ENCODE measurements at places on chromosomes 5 and 9. TPM values are rescaled to one million over a fixed set of nuclear protein-coding genes. Genes with fewer than 3 reads are reported as not detected.

The ACTBL2 gene
- total RNA-seq, result not detected

The PDE6A gene
- not detected for total RNA-seq

The CCL28 gene
- total RNA-seq, result 18.2 TPM

The OR1Q1 gene
- total RNA-seq, result not detected

The CDC42SE2 gene
- 298 TPM for total RNA-seq

GRCh38 chr9:106669835-106670234 is 193.1 kb upstream of the ZNF462 start:
- H3K27ac ChIP-seq, result no peak overlapping the region
- H3K4me1 ChIP-seq, result no peaks in the 10 kb centered on the region
- DNase-seq, result no peak
- H3K27me3 ChIP-seq, result no peaks in the 10 kb centered on the region
- no peak overlapping the region for H3K4me3 ChIP-seq

DNA sequence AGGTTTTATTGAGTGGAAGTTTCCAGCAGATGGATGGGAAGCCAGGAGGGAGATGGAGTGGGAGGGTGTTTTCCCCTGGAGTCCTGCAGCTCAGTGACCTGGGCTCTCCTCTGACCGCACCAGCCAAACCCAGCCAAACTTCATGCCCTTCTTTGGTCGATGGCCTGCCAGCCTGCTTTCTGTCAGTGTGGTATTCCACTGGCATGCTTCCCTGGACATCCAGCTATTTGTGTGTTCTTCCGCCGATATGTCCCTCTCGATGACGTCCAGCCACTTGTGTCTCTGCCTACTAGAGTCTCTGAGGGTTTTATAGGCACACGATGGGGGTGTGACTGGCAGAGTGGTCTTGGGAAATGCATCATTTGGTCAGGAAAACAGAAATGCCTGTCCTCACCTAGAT is 33.8 kb downstream of the GPBP1 start:
- no peaks in the 10 kb centered on the region for H3K36me3 ChIP-seq
- H3K4me3 ChIP-seq, result no peak overlapping the region
- H3K27ac ChIP-seq, result no peak overlapping the region
- peaks cover 78% of the 10 kb centered on the region for H3K4me1 ChIP-seq

DNA sequence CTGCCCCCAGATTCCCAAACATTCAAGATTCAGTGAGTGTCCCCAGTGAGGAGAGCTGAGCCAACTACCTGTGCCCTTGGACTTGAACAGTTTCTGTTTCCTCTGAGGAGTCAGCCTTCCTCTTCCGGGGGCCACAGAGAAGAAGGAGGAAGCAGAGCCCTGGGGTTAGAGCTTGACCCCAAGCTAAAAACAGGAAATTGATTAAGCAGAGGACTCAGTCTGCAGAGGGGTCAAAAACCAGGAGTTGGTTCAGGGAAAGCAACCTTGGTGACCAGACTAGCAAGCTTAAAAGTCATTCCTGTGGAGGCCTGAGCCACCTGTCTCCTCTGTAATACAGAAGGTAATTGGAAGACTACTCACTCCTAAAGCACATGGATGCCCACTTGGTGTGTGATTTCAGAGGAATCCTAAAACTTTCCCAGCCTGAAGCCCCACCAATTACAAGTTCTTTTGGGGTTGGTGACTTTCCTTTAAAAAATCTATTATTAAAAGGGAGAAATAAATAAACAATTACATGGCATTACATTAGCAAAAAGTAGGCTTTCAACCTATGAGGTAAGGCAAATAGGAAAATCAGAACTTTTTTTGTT is 64.2 kb upstream of the SELENOP start:
- peaks cover 8% of the 10 kb centered on the region for H3K4me1 ChIP-seq
- H3K36me3 ChIP-seq, result no peaks in the 10 kb centered on the region
- no peak overlapping the region for H3K4me3 ChIP-seq
- no peak for DNase-seq
- H3K27ac ChIP-seq, result no peak overlapping the region

GRCh38 chr9:134291961-134292871 is 34.0 kb upstream of the RXRA start:
- no peaks in the 10 kb centered on the region for H3K36me3 ChIP-seq
- DNase-seq, result no peak
- no peaks in the 10 kb centered on the region for H3K4me1 ChIP-seq
- H3K27me3 ChIP-seq, result no peaks in the 10 kb centered on the region
- no peak overlapping the region for H3K27ac ChIP-seq

- H3K36me3 ChIP-seq, result no peaks in the 10 kb centered on the region
- no peak overlapping the region for H3K27ac ChIP-seq
- H3K27me3 ChIP-seq, result no peaks in the 10 kb centered on the region
- no peak overlapping the region for H3K4me3 ChIP-seq
- no peak for DNase-seq
These were observed 41.5 kb downstream of the SH3PXD2B start for GRCh38 chr5:172412724-172413286.

- H3K4me3 ChIP-seq, result no peak overlapping the region
- H3K4me1 ChIP-seq, result no peaks in the 10 kb centered on the region
- no peak for DNase-seq
- H3K27ac ChIP-seq, result no peak overlapping the region
These were observed 16.9 kb downstream of the SEMA6A start for GRCh38 chr5:116557669-116558271.

- H3K4me1 ChIP-seq, result no peaks in the 10 kb centered on the region
- H3K27ac ChIP-seq, result no peak overlapping the region
- H3K36me3 ChIP-seq, result no peaks in the 10 kb centered on the region
- no peak overlapping the region for H3K4me3 ChIP-seq
These were observed 249.8 kb upstream of the ARRDC3 start for GRCh38 chr5:91632871-91633270.

- H3K4me1 ChIP-seq, result no peaks in the 10 kb centered on the region
- H3K27ac ChIP-seq, result no peak overlapping the region
- H3K36me3 ChIP-seq, result no peaks in the 10 kb centered on the region
- no peak for DNase-seq
These were observed 279.9 kb upstream of the CD180 start for GRCh38 chr5:67476531-67476930.

DNA sequence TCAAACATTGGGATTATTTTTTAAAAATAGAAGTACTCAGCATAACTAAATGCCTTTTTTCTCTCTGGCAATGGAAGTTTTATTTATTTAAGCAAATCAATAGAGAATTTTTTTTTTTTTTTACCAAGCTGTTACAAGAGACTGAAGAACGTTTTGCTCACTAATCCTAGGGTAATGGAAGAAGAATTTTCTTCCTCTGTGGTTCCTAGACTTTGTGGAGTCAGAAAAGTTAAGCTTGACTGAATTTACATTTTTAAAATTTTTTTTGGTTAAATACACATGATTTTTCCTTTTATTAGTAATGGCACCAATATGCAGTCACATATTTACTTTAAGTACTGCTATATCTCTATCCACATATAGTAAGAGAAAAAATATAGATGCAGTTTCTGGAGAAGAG is 189.8 kb downstream of the PCSK1 start:
- H3K4me1 ChIP-seq, result no peaks in the 10 kb centered on the region
- H3K27ac ChIP-seq, result no peak overlapping the region
- no peaks in the 10 kb centered on the region for H3K36me3 ChIP-seq
- H3K4me3 ChIP-seq, result no peak overlapping the region
- no peaks in the 10 kb centered on the region for H3K27me3 ChIP-seq

GRCh38 chr5:101473483-101473882 is 570.4 kb upstream of the ST8SIA4 start:
- H3K4me3 ChIP-seq, result no peak overlapping the region
- no peaks in the 10 kb centered on the region for H3K27me3 ChIP-seq
- DNase-seq, result no peak
- no peaks in the 10 kb centered on the region for H3K4me1 ChIP-seq
- no peaks in the 10 kb centered on the region for H3K36me3 ChIP-seq

GRCh38 chr5:41778410-41778809 is 91.8 kb downstream of the OXCT1 start:
- no peak overlapping the region for H3K4me3 ChIP-seq
- no peaks in the 10 kb centered on the region for H3K4me1 ChIP-seq

DNA sequence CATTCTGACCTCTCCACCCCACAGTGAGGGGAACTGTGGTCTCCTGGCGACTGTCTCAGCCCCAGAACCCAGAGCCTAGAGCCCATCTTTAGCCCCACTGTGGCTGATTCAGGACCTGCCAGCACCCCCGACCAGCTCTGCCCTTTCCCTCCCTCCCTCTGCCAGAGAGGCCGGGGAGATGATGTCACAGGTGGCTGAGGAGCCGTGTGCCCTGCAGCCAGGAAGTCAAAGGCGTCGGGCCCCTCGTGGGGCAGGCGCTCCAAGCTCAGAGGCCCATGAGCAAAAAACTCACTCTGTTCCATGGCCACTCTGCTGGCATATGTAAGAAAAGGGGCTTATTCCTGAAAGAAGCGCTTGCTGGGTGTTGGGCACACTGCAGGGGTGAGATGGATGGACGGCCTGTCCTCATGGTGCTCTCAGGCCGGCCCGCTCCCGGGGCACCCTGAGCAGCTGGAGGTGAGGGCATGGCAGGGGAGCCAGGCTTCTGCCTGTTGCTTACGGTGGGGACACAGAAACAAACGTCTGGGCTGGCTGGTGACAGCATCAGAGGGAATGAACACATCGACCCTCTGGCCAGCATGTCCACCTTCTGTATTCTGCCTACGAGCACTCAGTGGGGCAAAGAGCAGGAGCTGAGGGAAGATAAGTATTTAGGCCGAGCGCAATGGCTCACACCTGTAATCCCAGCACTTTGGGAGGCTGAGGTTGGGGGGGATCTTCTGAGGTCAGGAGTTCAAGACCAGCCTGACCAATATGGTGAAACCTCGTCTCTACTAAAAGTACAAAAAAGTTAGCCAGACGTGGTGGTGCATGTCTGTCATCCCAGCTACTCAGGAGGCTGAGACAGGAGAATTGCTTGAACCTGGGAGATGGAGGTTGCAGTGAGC is 41.1 kb downstream of the LAMC3 start:
- H3K4me1 ChIP-seq, result no peaks in the 10 kb centered on the region
- DNase-seq, result no peak
- H3K4me3 ChIP-seq, result no peak overlapping the region

GRCh38 chr5:23721336-23721735 is 213.9 kb downstream of the PRDM9 start:
- no peak overlapping the region for H3K27ac ChIP-seq
- H3K4me1 ChIP-seq, result no peaks in the 10 kb centered on the region
- H3K27me3 ChIP-seq, result no peaks in the 10 kb centered on the region
- H3K4me3 ChIP-seq, result no peak overlapping the region
- no peaks in the 10 kb centered on the region for H3K36me3 ChIP-seq

DNA sequence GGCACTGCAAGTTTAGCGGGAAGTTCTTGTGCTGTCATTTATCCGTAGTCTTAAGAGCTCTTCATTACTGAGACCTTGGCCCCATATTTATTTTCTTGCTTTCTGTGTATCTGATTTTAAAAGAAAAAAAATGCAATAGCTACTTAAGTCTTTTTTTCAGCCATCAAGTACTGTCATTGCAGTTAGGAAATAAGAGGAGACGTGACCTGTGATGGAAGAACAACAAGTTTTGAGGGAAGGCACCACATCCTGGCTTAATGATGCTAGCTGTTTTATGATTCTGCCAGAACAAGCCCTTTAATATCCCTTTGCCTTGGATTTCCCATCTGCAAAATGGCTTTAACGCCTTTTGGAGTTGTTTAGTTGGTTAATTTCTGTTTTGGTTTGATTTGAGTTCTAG is 3.8 kb downstream of the RGMB start:
- H3K27me3 ChIP-seq, result no peaks in the 10 kb centered on the region
- no peaks in the 10 kb centered on the region for H3K36me3 ChIP-seq
- no peak for DNase-seq

DNA sequence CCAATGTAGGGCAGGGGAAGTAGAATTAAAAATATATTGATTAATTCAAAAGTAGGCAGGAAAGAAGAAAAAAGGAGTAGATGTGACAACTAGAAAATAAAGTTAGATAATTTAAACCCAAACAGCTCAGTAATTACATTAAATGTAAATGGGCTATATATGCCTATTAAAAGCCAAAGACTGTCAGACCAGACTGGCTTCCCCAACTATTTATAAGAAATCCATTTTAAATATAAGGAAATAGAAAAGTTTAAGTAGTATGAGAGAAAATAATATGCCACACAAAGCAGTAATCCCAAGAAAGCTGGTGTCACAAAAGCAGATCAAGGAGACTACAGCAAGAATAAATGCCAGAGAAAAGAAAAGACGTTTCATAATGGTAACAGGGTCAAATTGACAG is 28.9 kb upstream of the SARDH start:
- no peak for DNase-seq
- no peaks in the 10 kb centered on the region for H3K36me3 ChIP-seq
- H3K27ac ChIP-seq, result no peak overlapping the region
- H3K4me3 ChIP-seq, result no peak overlapping the region
- H3K4me1 ChIP-seq, result no peaks in the 10 kb centered on the region

DNA sequence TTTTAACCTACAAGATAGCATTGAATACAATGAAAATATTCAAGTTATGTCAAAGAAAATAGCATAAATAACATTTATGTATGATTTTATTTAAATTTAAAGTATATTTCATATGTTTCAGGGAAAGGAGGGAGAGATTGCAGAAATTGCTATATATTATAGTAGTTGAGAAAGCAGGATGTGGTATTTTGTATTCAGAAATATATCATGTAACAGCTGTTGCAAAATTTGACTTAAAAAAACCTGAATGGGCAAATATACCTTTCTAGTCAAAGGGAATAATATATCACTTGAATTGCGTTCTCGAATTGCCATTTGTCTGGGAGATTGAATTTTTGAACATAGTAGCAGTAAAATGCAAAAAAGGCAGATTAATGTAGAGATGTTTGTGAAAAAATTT is 80.6 kb downstream of the PAM start:
- no peak overlapping the region for H3K4me3 ChIP-seq
- no peaks in the 10 kb centered on the region for H3K36me3 ChIP-seq

DNA sequence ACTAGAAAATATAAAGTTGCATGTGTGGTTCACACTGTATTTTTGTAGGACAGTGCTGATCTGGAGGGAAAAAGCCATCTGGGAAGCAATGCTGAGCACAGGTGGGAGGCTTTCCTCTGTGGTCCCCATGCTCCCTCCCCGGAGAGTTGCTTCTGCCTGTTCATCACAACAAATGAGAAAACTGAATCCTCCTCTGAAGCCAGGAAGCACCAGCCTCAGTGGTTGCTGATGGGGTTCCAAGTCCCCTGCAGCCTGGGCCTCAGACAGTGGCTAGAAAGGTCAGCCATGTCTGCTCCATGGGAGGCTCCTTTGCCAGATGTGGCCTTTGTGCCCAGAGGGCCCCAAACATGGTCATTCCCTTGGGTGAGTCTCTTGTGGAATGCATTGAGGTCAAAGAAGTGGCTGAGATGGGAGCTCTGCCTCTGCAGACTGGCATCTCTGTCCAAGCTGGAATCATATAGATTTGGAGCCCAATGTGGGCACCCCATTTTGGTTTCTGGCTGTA is 77.6 kb downstream of the C5orf15 start:
- no peaks in the 10 kb centered on the region for H3K36me3 ChIP-seq
- no peaks in the 10 kb centered on the region for H3K4me1 ChIP-seq
- DNase-seq, result no peak
- no peak overlapping the region for H3K27ac ChIP-seq
- no peak overlapping the region for H3K4me3 ChIP-seq
- no peaks in the 10 kb centered on the region for H3K27me3 ChIP-seq

- H3K27me3 ChIP-seq, result no peaks in the 10 kb centered on the region
- H3K36me3 ChIP-seq, result no peaks in the 10 kb centered on the region
- H3K27ac ChIP-seq, result no peak overlapping the region
- no peak for DNase-seq
These were observed 56.9 kb downstream of the ZNF618 start for GRCh38 chr9:113932906-113933584.

All from CD4-positive, alpha-beta memory T cell (primary cell).